Lung (tissue), 17 donors: ENCODE measurements at places on chromosomes 7 and 10. TPM values are rescaled to one million over a fixed set of nuclear protein-coding genes. Genes with fewer than 3 reads are reported as not detected.

- no peak for DNase-seq
These were observed 35.4 kb downstream of the TMEM120A start for GRCh38 chr7:75958802-75959543.

GRCh38 chr7:2481195-2481594 is 5.0 kb upstream of the GRIFIN start:
- no peak for DNase-seq

GRCh38 chr10:89301232-89301631 is 614 bp upstream of the IFIT2 start:
- peak; percentile 81 for DNase-seq

- no peak for DNase-seq
These were observed 28.9 kb downstream of the PSAP start for GRCh38 chr10:71821909-71822763.

DNA sequence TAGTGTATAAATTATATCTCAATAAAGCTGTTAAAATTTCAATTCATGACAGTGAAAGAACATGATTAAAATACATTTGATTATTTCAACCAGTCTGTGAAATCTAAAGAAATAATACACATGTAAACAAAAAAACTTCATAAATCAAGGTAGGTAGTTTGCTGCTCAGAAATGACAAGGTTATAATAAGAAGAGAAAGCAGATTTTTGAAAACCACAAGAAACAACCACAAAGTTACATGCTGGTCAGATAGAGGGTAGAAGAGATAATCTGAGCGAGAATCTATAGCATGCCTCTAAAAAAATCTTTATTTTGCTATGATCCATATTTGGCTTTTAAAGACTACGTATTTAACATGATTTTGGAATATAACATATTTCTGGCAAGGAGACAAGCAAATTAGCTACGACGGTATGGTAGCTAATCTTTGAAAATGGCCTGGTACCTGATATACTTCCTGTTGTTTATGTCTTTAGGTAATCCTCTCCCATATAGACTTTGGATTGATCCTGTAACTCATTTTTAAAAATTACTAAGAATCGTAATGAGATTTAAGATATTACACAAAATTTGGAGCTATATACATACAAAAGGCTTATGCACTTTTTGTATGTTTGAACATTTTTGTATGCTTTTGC is 23.5 kb upstream of the VCL start:
- no peak for DNase-seq

GRCh38 chr7:94298943-94299342 is 95.8 kb upstream of the COL1A2 start:
- DNase-seq, result no peak

DNA sequence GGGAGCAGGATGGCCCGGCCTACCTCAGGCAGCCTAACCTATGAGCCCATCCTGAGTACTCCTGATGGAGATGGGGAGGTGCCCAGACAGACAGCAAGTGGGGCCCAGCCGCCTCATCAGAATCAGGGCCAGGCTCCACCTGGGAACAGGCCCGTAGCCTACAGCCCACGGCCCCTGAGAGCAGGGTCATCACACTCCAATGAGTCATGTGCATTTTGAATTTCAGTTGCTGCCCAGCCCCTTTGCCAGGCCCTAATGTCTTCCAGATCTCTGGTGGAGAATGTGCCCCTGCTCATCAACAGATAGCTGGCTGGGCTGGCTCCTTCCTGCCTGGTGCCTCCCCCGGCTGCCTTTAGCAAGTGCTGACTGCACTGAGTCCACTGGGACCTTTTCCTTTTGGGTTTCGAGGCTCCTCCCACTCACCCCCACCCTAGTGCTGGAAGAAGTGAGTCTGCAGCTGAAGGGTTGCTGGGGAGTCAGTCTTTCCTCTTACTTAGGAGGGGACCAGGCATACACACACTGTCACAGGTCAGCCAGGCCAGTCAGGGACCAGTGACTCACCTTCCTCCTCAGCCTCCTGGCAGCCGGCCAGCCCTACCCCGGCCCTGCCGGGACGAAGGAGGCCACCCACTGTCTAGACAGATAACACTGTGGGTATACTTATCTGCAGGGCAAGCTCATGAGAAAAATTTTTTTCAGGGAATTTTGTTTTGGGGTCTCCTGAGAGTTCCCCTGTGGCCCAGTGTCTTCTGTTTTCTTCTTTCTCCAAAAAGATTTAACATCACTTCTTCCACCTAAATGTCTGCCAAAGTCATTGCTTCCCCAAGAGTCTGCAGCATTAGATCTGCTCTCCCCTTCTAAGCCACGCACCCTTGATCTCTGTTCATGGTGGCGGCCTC is 9.1 kb upstream of the ASIC3 start:
- no peak for DNase-seq

GRCh38 chr10:3325954-3326750 is 153.6 kb upstream of the PITRM1 start:
- no peak for DNase-seq

DNA sequence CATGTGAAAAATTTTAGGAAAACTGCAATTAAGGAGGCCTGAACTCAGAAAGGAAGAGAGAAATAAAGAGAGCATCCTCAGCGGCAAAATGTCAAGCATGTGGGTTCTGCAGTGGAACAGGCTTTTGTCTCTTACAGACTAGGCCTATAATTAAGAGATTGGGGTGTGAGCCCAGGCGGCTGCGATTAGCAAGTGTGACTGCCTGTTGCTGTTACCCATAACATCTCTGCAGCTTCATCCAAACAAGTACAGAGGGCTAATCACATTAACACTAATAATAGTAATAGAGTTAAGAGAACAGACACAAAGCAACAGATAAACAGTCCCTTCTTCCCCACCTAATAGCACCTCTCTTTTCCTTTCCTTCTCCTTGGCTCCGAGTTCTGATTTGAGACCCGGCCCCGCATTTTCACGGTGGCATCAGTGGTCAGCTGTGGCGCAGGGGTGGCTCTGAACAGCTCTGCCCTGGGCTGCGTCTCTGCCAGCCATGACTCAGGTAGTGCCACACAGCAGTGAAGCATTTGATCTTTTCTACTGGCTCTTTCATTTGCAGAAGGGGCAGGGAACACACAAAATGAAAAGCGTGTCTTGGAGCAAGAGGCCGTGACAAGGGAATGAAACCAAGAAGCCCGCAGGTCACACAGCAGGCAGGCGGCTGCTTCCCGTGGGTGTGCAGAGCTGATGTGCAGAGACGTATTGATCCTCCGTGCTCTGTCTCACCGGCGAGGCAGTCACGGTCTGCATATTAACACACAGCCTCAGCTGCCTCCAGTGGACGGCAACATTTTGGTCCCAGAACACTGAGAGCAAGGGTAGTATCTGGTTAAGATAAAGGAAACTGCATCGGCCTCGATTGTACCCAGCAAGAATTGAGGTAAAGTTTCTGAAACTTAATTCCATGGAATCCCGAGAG is 103.1 kb downstream of the KLF6 start:
- no peak for DNase-seq

GRCh38 chr10:24035761-24036160 is 173.2 kb upstream of the KIAA1217 start:
- DNase-seq, result no peak

DNA sequence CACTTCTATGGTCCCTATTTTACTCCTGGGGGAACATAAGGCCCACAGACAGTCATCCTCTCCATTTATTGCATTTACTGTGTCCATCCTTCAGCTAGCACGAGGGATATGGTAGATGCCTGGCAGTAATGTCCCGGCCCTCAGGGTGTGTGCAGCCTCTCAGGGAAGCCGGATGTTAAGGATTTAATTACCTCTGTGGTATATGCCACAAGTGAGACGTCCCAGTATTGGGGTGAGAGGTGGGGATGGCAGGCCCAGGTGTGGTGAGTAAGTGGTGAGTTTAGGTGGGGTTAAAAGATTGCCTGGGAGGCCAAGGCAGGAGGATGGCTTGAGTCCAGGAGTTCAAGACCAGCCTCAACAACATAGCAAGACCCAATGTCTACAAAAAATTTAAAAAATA is 144.9 kb downstream of the SH3PXD2A start:
- no peak for DNase-seq

DNA sequence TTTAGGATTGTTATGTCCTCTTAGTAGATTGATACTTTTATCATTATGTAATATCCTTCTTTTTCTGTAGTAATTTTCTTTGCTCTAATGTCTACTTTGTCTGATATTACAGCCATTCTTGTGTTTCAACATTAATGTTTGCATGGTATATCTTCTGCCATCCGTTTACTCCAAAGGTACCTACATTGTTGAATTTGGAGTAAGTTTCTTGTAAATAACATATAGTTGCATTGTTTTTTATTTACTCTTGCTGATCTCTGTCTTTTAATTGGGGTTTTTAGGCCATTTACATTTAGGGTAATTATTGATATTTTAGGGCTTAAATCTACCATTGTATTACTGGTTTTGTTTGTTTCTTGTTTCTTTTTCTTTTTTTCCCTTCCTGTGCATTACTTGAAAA is 100.1 kb downstream of the STK31 start:
- no peak for DNase-seq

- DNase-seq, result no peak
These were observed 32.0 kb downstream of the CUL2 start for GRCh38 chr10:35058134-35058533.

- DNase-seq, result no peak
These were observed 5.2 kb downstream of the TACR2 start for GRCh38 chr10:69411476-69411875.

- DNase-seq, result no peak
These were observed 83.8 kb downstream of the COL13A1 start for GRCh38 chr10:69885379-69886013.

DNA sequence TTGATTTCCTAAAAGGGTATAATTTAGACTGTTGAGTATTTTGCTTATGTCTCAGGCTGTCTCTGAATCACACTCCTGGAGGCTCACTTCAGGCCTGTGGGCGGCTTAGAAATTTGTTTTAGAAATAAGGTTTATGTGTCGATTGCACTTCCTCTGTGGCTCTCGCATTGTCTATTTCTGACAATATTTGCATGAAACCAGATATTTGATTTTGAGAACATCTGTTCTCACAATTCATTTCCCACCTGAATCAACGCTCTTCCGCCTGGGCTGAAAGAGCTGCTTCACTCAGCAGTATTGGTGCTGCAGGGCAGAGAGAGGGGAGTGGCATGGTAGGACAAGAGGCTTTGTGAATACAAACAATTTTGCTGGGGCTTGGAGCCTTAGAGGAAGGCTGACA is 262.0 kb downstream of the ADRA2A start:
- no peak for DNase-seq

GRCh38 chr10:89522463-89522862 is 12.9 kb downstream of the SLC16A12 start:
- peak; percentile 71 for DNase-seq

- DNase-seq, result no peak
These were observed 5.3 kb downstream of the GIMAP4 start for GRCh38 chr7:150572496-150572895.

GRCh38 chr10:4515721-4516120 is 310.3 kb upstream of the AKR1E2 start:
- DNase-seq, result no peak

DNA sequence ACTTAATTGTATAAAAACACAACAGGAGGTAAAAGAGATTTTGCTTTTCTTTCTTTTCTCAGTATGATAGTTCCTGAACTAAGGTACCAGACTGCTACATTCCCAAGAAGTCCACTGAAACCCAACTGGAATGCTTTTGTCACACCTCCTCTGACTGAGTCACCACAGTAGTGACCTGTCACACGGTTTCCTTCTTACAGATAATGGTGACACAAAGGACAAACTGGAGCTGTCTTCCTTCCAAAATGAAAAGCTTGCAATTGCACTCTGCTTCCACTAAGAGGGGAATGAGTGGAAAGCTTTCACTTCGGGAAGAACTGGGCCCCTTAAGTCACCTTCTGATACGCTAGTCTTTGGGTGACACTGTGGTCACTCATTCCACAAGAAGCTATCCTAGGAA is 122.2 kb downstream of the KMT2E start:
- DNase-seq, result no peak

GRCh38 chr10:60967260-60967659 is 23.3 kb upstream of the RHOBTB1 start:
- no peak for DNase-seq

DNA sequence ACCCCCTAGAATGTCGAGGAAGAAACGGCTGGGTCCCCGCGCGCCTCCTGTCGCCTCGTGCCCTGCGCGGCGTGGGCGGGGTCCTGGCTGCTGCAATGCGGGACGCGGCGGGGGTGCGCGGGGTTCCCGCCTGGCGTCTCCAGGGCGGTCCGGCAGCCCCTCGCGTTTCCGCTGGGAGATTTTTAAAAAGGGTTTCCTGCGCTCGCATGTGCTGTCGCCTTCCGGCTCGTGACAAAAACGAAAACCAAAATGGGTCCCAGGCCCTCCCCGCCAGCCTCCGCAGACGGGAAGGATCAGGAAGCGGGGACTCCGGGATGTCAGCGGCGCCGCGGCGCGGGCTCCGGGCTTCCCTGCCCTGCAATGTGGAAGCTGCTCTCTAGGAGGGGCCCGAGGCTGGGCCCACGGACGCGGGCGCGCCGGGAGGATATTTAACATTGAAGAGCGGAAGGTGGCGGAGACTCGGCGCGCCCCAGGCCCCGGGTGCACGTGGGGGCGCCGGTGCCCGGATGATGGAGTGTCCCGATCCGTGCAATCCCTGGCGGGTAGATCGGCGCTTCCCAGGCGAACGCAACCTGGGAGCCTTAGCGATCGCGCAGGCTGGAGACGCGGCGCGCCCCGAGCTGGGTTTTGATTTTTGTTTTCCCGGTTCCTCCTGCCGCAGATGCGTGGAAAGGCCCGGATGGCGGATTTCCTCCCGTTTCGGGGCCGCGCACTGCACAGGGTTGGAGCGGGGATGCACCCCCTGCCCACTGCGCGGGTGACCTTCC is 1.0 kb downstream of the PFKP start:
- peak; percentile 74 for DNase-seq

- no peak for DNase-seq
These were observed 302.6 kb upstream of the SEMA3D start for GRCh38 chr7:85489498-85489897.

- no peak for DNase-seq
These were observed 1018.6 kb upstream of the LRRTM3 start for GRCh38 chr10:65907199-65907712.

DNA sequence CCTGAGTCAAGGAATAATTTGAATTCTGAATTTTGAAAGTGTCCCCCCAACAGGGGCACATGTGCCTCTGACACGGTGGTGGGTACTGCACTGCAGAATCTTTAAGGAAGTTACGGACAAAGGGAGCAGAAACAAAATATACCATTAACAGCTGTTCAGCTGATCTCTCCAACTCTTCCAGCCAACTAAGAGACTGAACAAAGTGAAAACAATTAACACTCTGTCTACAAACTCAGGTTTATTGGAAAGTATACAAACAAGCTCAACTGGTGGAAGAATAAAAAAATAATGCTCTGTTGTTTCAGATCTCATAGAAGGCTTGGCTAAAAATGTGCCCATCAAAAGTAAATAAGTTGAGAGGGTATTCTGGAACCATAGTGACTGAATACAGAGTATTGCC is 34.4 kb downstream of the ASB4 start:
- no peak for DNase-seq

- no peak for DNase-seq
These were observed 333.9 kb downstream of the DNAJB6 start for GRCh38 chr7:157670490-157671357.

The HK1 gene
- 120 TPM for total RNA-seq

The MYOZ1 gene
- 2.1 TPM for total RNA-seq

The FANK1 gene
- total RNA-seq, result 18.4 TPM

The IFIT2 gene
- total RNA-seq, result 12.1 TPM

The SPAM1 gene
- total RNA-seq, result not detected

The GRM3 gene
- not detected for total RNA-seq

The RSPH10B gene
- 10.2 TPM for total RNA-seq

The RSU1 gene
- 81.5 TPM for total RNA-seq

The MCU gene
- total RNA-seq, result 28.8 TPM

The PIP gene
- total RNA-seq, result 1.5 TPM

The SND1 gene
- 142 TPM for total RNA-seq

The GNAT3 gene
- total RNA-seq, result not detected

The HOGA1 gene
- 0.63 TPM for total RNA-seq

The MDH2 gene
- 200 TPM for total RNA-seq
